ENCODE measurements at places on chromosomes 16 and 17.

- H3K27me3 ChIP-seq = peaks cover 13% of the 10 kb centered on the region
- no peak overlapping the region for H3K27ac ChIP-seq
- no peak overlapping the region for H3K4me3 ChIP-seq
- no peak for DNase-seq
- peaks cover 2% of the 10 kb centered on the region for H3K4me1 ChIP-seq
Measured at GRCh38 chr17:34673516-34673915, 94.1 kb downstream of the TMEM132E start.

GRCh38 chr17:2872282-2872681 lies 76.0 kb downstream of the RAP1GAP2 start:
- H3K27ac ChIP-seq = no peak overlapping the region
- H3K36me3 ChIP-seq = peaks cover 3% of the 10 kb centered on the region
- peaks cover 3% of the 10 kb centered on the region for H3K4me1 ChIP-seq
- H3K27me3 ChIP-seq = no peaks in the 10 kb centered on the region
- no peak for DNase-seq

DNA sequence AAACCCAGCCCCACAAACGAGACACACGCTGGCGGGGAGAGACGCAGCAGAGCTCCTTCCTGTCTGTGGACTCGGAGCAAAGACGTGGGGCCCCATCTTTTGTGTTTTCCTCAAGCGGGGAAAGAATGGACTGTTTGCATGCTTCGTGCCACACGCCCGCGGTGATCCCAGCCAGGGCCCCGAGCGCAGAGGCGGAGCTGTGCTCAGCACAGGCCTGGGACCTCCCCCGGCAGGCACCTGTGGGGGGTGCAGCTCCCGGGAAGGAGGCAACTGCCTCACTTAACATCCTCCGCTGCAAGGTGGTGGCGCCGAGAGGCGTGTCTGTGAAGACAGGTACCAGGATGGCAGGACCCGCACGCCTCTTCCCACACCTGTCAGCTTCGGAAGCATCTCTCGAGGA lies 19.1 kb downstream of the TRARG1 start:
- H3K36me3 ChIP-seq = no peaks in the 10 kb centered on the region
- peaks cover 10% of the 10 kb centered on the region for H3K27me3 ChIP-seq
- H3K4me3 ChIP-seq = peak overlapping the region; percentile 24
- no peak overlapping the region for H3K27ac ChIP-seq

DNA sequence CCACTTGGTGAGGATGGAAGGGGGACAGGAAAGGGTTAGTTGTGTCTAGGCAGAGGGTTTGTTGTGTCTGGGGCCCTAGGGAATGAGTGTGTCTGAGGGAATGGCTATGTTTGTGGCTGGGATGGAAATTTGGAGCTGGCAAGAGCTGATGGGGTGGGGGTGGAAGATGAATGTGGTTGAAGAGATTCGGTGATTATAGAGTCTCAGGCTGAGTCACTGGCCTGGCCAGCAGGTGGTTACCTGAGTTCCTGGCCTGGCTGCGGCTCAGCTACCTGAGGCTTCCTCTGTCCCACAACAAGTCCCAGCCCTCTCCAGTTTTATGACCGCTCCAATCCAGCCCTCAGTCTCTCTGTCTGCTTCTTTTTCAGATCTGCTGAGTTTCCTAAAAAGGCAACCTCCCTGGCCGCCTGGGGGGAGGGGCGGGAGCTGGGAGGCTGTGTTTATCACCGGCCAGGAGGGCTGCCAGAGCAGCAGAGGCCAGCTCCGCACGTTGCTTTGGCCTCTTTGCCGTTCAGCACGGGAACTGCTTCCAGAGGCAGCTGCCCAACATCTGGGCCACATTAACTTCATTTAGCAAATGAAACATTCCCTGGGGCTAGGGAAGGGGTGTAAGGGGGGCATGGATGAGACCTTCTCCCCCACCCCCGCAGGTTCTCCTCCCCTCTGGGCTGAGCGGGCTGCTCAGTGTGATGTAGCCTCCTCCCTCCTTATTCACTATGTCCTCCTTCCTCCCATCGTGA lies 21.8 kb downstream of the ITGB3 start:
- H3K4me3 ChIP-seq = no peak overlapping the region
- peaks cover 2% of the 10 kb centered on the region for H3K4me1 ChIP-seq
- no peaks in the 10 kb centered on the region for H3K36me3 ChIP-seq
- no peak overlapping the region for H3K27ac ChIP-seq
- peaks cover 4% of the 10 kb centered on the region for H3K27me3 ChIP-seq

DNA sequence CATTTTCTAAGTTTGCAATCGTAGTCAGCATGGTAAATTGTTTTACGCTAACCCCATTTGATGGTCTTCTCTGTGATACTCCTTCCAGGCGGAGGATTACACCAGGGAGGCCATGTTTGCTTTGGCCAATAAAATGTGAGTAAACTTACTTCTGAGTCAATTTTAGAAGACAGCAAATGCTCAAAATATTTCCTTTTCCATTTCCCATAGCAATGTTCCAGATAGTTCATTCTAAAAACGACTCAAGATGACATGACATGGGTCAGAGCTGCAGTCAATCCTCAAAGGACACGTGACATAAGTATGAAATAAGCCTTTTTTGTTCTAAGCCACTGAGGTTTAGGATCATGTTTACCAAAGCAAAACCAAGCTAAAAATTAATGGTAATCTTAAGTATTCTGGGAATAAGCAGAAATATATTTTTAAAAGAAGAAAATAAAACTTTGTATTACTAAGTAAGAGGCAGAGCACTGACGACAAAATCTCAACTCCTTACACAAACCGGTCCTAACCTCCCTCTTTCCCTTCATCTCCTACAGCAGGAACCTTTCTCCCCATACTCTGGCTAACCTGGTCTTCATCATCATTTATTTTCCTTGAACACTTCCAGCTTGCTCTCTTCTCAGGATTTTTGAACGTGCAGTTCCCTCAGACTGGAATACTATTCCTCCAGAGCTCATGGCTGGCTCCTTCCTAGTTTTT lies 266.2 kb downstream of the CEP112 start:
- H3K27me3 ChIP-seq = no peaks in the 10 kb centered on the region
- no peak overlapping the region for H3K27ac ChIP-seq
- DNase-seq = no peak

- no peaks in the 10 kb centered on the region for H3K4me1 ChIP-seq
- H3K27ac ChIP-seq = no peak overlapping the region
- no peaks in the 10 kb centered on the region for H3K27me3 ChIP-seq
- DNase-seq = no peak
- H3K36me3 ChIP-seq = peaks cover 10% of the 10 kb centered on the region
- H3K4me3 ChIP-seq = no peak overlapping the region
Measured at GRCh38 chr17:77027271-77027889, 113.4 kb upstream of the SEC14L1 start.

DNA sequence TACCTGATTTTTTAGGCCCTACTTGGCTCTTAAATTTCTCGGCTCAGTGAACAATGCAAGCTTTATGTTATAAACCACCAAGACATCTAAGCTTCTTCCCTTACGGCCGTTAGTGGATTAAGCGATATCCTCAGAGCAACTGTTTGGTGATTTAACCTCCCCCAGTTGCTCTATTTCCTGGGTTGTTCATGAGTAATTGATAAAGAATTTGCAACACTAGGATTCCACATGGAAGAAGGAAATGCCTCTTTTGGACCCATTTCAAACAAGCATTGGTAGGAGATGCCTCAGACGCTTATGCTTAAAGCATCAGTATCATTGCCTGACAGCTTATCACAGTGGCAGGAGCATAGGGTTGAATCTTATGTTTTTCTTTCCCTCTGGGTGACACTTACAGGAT lies 65.3 kb downstream of the RBFOX1 start:
- H3K27ac ChIP-seq = no peak overlapping the region
- H3K27me3 ChIP-seq = no peaks in the 10 kb centered on the region
- no peaks in the 10 kb centered on the region for H3K4me1 ChIP-seq
- no peak overlapping the region for H3K4me3 ChIP-seq
- no peak for DNase-seq
- H3K36me3 ChIP-seq = no peaks in the 10 kb centered on the region

- no peaks in the 10 kb centered on the region for H3K27me3 ChIP-seq
- H3K4me3 ChIP-seq = no peak overlapping the region
- no peak for DNase-seq
- peak overlapping the region; percentile 63 for H3K27ac ChIP-seq
Measured at GRCh38 chr17:27216836-27217235, 77.1 kb upstream of the WSB1 start.

- no peak overlapping the region for H3K27ac ChIP-seq
- DNase-seq = no peak
- peaks cover 28% of the 10 kb centered on the region for H3K36me3 ChIP-seq
Measured at GRCh38 chr16:12206098-12206748, 229.7 kb downstream of the SNX29 start.

DNA sequence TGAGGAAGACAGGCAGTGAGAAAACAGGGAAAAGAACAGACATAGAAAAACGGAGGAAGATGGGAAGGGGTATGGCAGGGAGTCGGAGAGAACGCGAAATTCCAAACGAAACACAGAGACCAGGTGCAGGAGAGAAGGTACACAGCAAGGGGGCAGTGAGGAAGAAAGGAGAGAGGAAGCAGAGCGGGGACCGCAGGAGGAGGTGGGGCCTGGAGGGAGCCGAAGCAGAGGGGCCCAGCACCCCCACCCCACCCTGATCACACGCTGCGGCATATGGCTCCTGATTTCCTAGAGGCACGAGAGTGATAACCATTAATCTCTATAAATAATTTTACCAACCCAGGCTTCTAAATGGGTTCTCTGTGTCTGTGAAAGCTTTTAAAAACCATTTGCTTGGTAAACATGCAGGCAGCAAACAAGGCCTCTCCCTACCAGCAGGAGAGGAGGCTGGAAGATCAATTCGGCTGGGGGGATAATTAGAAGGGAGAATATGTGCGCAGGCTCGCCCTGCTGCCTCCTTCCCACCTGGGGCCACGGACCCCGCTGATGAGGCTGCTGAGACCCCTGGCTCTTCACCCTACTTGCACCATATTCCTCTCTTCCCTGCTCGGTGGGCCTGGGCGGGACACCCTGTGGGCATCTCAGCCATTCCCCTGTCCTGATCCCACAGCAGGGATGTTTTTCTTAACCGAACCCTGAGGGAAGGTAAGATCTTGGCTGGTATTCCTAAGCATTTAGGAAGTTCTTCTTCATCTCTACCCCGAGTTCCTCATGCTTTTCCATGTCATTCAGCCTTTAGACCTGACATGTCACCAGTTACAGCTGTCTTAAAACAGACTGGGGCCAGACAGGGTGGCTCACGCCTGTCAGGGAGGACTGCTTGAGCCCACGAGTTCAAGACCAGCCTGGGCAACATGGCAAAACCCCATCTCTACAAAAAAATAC lies 86.7 kb downstream of the TMEM132E start:
- H3K27ac ChIP-seq = no peak overlapping the region
- H3K4me1 ChIP-seq = peaks cover 9% of the 10 kb centered on the region
- H3K27me3 ChIP-seq = no peaks in the 10 kb centered on the region
- peak overlapping the region; percentile 64 for H3K4me3 ChIP-seq

GRCh38 chr17:73628642-73629552 lies 15.3 kb downstream of the SDK2 start:
- no peak for DNase-seq
- no peak overlapping the region for H3K4me3 ChIP-seq
- no peaks in the 10 kb centered on the region for H3K27me3 ChIP-seq
- no peaks in the 10 kb centered on the region for H3K36me3 ChIP-seq
- peaks cover 6% of the 10 kb centered on the region for H3K4me1 ChIP-seq

- H3K36me3 ChIP-seq = no peaks in the 10 kb centered on the region
- H3K27ac ChIP-seq = no peak overlapping the region
- H3K27me3 ChIP-seq = peaks cover 9% of the 10 kb centered on the region
- H3K4me3 ChIP-seq = no peak overlapping the region
- no peaks in the 10 kb centered on the region for H3K4me1 ChIP-seq
- no peak for DNase-seq
Measured at GRCh38 chr16:78034530-78034929, 12.2 kb downstream of the CLEC3A start.

GRCh38 chr17:82878527-82878926 lies 38.7 kb upstream of the ZNF750 start:
- H3K4me3 ChIP-seq = no peak overlapping the region
- H3K27ac ChIP-seq = no peak overlapping the region
- H3K27me3 ChIP-seq = no peaks in the 10 kb centered on the region
- H3K4me1 ChIP-seq = peaks cover 47% of the 10 kb centered on the region
- no peaks in the 10 kb centered on the region for H3K36me3 ChIP-seq
- no peak for DNase-seq

DNA sequence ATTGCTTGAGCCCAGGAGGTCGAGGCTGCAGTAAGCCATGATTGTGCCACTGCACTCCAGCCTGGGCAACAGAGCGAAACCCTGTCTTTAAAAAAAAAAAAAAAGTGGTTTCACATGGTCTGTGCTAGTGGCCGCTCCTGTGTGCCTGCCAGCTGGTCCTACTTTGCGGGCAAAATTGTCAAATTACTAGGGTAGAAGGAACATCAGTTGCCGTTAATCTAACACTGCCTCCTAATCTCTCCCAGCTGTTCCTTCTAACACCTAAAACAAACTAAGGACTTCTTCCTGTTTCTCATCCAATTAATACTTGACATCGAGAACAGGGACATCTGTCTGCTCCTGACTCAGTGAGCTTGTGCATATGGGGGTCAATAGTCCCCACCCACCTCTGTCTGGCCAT lies 23.9 kb downstream of the TMEM11 start:
- H3K4me1 ChIP-seq = peaks cover 7% of the 10 kb centered on the region
- no peak overlapping the region for H3K27ac ChIP-seq
- no peak overlapping the region for H3K4me3 ChIP-seq
- DNase-seq = no peak

- H3K27me3 ChIP-seq = no peaks in the 10 kb centered on the region
- no peak for DNase-seq
- no peak overlapping the region for H3K4me3 ChIP-seq
- peaks cover 9% of the 10 kb centered on the region for H3K4me1 ChIP-seq
- H3K27ac ChIP-seq = no peak overlapping the region
Measured at GRCh38 chr16:4550591-4550990, 5.5 kb upstream of the C16orf96 start.

DNA sequence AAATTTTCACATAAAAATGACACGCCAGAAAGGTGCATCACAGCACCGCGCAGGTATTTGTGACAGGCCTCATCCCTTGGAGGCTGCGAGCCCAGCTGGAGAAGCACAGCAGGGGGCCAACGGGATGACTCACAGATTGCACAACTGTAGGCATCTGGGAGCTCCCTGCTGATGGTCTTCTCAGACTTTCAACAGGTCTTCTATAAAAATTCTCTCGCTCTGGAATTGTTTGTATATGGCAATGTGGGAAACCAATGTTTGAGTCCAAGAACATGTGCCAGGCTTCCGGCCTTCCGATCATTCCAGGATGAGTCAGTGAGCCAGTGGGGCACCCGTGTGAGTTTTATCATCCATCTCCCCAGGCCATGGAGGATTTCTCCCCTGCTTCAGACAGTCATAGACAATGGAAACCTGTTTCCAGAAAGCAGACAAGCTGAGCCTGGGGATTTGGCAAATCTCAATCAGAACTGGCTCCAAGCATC lies 24.1 kb upstream of the ADORA2B start:
- H3K4me3 ChIP-seq = no peak overlapping the region
- peaks cover 18% of the 10 kb centered on the region for H3K27me3 ChIP-seq
- DNase-seq = no peak
- H3K27ac ChIP-seq = no peak overlapping the region
